ENCODE measurements at places on chromosomes 4 and X.

GRCh38 chr4:86876894-86877685, 15.1 kb downstream of the C4orf36 start:
- DNase-seq = no peak

DNA sequence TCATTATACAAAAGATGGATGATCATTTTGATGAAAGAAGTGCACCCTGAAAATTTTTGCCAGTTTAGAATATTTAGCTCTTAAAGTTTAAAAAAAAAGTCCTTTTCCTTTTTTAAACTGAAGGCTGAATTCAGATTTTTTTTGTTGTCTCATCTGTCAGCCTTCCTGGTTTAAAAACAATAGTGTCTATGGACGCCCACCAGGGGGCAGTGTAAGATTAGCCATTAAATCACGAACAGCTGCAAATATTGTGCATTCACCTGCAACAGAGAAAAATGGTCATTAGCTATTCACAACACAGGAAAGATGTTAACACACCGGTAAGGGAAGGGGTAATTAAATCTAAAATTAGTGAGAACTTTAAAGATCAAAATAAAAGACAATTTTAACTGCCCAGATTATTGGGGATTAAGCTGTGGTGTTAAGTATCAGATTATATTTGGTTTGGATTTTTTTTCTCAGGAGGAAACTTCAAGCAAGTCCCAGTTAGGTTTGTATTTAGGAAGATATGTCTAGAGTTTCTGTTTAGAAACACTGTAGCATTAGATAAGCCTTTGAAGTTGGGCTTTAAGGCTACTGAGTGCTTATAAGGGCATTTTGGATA, 4.4 kb upstream of the CXorf38 start:
- DNase-seq = peak; percentile 52

DNA sequence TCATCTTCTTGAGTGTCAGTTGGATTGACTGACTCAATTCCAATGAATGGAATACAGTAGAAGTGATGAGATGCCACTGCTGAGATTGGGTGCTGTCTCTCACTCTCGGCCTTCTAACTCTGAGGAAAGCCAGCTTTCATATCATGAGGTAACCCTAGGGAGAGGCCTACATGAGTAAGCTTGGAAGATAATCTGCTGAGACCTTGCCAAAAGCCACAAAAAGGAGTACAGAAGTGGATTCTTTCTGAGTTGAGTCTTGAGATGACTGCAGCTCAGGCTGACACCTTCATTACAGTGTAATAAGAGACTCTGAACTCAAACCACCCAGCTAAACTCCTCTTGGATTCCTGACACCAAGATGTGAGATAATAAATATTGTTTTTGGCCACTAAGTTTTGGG, 537.4 kb upstream of the MAGEB18 start:
- no peak for DNase-seq

- no peak for DNase-seq
Measured at GRCh38 chr4:39631700-39632079, 7.0 kb downstream of the SMIM14 start.

GRCh38 chrX:115912372-115912897, 258.1 kb upstream of the AGTR2 start:
- no peak for DNase-seq

DNA sequence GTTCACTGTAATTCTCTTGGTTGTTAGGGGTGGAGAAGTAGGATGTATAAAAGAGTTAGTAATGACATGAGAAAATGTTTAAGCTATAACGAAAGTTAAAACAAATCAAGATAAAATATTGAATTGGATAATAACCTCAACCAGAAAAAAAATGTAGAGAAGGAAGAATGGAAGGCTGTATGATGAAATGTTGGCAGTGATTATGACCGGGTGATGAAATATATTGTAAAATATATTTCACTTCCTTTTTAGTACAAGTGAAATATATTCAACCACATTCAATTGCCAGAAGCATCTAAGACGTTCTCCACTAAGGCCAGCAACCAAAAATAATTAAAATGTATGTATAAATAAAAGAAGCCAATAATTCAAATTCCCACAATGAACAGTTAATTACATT, 309.3 kb upstream of the FGF13 start:
- DNase-seq = peak; percentile 66

- DNase-seq = no peak
Measured at GRCh38 chr4:6896035-6896434, 13.6 kb upstream of the TBC1D14 start.

GRCh38 chr4:8759987-8760386, 111.7 kb downstream of the HMX1 start:
- DNase-seq = no peak

- DNase-seq = no peak
Measured at GRCh38 chr4:100372432-100372831, 145.4 kb downstream of the EMCN start.

GRCh38 chr4:168731706-168732414, 235.0 kb downstream of the PALLD start:
- peak; percentile 24 for DNase-seq

- DNase-seq = no peak
Measured at GRCh38 chrX:149908308-149908707, 21.1 kb upstream of the HSFX4 start.

DNA sequence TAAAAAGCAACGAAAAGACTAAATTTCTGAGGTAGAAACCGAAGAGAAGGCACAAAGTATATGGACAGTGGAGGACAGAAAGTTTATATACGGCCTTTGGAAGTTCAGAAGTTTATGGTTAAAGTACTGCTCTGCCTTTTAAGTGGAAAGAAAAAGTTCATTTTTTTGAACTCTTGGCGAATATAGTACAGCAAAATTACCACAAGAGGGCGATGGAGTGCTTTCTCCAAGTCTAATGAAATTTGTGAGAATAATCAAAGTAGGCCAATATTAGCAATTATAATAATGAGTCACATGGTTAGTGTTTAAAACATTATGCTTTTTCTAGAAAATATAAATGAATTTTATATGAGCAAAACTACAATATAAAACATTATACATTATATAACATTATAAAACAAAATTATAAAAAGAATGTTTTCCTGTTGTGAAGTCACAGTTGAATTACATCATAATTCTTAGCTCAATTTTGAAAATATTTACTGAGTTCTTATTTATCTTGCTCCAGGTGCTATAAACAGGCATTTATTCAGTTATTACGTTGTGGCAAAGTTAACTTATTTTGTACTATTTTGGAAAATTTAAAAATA, 136.2 kb upstream of the BMPR1B start:
- DNase-seq = peak; percentile 54

DNA sequence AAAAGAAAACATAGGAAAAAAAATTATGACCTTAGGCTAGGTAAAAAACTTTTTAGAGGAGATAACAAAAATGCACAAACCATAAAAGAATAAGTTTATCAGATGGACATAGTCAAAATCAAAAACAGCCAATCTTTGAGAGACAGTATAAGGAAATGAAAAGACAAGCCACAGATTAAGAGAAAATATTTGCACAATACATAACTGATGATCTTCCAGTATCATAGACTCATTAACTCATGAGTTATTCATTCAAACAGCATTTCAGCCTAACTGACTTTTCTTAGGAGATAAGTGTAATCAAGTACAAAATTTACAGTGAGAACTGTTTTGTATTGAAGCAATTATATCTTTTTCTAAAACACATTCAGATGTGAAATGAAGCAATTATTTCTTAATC, 183.8 kb downstream of the FBXO8 start:
- no peak for DNase-seq

- no peak for DNase-seq
Measured at GRCh38 chrX:77768787-77769186, 17.2 kb downstream of the ATRX start.

DNA sequence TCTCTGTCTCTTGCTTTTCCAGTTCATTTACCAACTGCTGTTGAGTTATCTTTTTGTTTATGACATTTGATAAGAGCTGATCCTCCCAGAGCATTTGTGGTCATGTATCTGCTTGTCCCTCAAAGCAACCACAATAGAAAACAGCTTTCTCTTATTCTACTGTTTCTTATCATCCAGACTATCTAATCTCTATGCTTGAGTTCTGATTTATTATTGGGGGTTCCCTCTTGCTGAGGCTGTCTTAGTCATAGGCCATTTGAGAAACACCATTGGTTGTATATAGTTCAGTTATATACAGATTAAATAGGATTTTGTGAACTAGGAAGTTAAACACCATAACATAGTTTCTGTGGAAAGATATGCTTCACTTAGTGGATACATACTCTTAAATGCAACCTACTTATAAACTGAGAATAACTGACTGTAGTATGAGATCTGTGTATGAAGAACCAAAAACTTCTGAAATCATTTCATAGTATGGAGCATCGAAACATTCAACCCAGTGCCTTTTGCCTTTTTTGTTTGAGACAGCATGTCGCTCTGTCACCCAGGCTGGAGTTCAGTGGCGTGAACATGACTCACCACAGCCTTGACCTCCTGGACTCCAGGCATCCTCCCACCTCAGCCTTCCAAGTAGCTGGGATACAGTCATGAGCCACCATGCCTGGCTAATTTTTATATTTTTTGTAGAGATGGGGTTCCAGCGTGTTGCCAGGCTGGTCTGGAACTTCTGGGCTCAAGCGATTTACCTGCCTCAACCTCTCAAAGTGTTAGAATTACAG, 75.8 kb downstream of the STIM2 start:
- DNase-seq = peak; percentile 54

GRCh38 chr4:78796526-78796925, 20.4 kb downstream of the BMP2K start:
- no peak for DNase-seq

- DNase-seq = peak; percentile 73
Measured at GRCh38 chrX:49199906-49200771, at the start of gene SYP. Gene SYP, minus strand, starts transcription at chrX:49200193. Its CDS starts 7 bp downstream, at chrX:49200186.

GRCh38 chr4:87975466-87975865, at the start of gene SPP1:
Gene SPP1, plus strand, starts transcription at chr4:87975714. Its CDS starts 1,182 bp downstream, at chr4:87976896.
- peak; percentile 91 for DNase-seq

DNA sequence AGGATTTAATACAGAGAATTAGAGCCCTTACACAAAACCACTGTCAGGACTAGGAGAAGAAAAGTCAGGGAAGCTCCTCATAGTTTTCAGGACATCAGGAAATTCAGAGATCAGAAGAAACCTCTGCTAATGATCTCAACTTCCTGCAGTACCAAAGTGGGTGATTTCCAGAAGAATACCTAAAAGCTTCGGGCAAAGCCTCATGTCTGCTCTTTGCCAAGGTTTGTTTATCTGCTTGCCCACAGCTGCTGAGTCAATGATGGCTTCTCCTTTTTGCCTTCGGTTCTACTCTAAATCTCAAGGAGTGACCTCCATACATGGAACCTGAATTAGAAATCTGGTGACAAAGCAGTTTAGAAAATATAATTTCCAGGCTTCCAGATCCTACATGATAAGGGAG, 68.4 kb downstream of the USP38 start:
- peak; percentile 5 for DNase-seq

GRCh38 chrX:70432936-70433847, 10.1 kb downstream of the GDPD2 start:
- DNase-seq = peak; percentile 8

DNA sequence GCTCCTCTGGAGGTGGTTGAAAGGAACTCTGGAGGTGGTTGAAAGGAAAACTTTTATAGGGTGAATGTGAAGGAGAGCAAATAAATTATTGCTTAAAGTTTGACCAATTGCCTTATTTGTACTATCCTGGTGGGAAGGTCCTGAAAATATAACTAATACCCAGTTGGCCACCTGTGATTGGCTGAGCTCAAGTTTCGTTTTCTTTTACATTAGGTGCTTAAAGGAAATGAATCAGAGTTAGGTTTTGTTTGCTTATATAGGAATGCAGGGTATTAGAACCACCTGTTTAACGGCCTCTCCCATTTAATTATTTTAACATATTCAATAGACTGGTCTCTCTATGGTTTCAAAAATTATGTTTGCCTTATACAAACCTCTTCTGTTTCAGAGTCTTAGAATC, 497.6 kb downstream of the PRR32 start:
- DNase-seq = no peak

DNA sequence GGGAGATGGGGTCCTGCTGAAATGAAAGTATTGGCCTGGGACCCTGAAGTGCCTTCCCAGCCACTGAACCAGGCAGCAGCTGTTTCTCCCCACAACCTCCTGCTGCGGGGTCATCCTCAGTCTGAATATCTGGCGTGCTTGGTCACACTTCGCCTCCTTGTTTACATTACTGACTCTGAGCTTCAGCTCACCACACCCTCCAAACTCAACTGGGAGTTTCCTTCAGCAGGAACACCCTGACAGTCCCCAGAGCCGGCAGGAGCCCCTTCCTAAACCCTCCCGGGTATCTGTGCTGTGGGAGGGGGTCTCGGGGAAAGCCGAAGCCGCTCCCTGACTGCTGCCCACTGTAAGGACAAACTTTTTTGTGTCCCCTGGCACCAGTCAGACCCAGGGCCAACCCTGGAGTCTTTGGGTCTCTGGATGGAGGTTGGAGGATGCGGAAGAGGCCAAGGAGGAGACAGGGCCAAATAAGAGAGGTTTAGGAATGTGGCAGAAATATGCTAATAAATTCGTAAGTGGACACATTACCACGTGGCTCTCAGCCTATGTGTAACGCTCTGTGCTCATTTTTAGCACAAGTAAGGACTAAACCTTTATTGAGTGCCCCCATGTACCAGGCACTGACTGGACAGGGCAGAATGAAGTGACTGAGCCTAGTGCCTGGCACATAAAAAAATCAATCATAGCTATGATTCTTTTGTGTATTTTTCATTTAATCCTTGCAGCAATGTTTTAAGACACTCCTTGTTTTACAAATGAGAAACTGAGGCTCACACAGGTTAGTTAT, 20.7 kb downstream of the FHDC1 start:
- DNase-seq = no peak

GRCh38 chr4:27040356-27040755, 179.7 kb downstream of the STIM2 start:
- DNase-seq = peak; percentile 63

DNA sequence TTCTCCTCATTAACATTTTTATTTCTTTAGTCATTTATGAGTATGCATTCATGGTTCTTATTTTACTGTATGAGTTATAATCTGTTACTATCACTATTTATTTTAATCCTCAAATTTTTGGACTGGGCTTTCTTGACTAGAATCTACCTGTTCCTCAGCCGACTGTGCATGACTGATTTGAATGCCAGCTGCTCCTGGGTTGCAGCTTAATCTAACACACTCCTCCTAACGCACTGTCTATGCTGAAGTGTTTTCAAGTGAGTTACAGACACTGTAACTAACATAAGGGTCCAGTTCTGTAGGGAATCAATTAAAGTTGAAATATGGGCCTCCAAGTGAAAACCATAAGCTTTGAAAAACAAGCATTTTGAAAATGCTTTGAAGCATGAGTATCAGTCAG, 137.4 kb upstream of the ARSJ start:
- DNase-seq = no peak

GRCh38 chrX:153812220-153812619, 17.8 kb downstream of the SSR4 start:
- DNase-seq = no peak

DNA sequence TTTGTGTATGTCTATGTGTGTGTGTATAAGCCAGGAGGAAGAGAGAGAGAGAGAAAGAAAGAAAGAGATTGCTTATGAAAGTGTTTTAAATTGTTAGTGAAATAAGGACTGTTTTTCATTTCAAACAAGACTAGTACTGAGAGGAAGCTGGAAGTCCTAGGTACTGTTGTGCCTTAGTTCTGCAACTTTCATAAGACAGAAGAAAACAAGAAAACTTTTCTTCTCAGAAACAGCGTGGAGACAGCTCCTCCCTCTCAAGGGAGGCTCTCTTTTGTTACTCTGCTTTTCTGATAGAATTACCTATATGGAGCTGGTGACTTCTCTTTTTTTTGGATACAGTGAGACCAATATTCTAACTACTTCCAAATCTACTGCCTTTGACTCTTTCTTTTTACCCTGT, 62.5 kb downstream of the BANK1 start:
- DNase-seq = no peak

- DNase-seq = no peak
Measured at GRCh38 chr4:162681212-162681611, 485.5 kb downstream of the NAF1 start.

- DNase-seq = peak; percentile 40
Measured at GRCh38 chr4:72505314-72505744, 63.7 kb downstream of the ADAMTS3 start.
